ENCODE measurements at places on chromosomes 7 and 10.

DNA sequence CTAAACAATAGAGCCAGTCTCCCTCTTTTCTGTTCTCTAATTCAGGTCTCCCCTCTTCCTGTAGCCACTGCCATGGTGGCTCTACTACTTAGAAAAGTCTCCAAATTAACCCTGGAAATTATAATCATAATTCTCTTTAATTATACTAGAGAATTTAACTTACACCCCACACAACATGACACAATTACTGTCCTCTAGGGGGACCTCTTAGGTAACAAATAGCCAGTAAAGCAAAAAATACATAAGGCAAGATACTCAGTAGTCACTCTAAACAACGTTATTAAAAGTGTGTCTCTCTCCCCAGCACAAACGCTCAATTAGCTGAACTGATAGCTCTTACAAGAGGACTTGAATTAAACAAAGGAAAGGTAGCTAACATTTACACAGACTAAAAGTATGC, 44.3 kb upstream of the ZNF107 start:
- DNase-seq: no peak

DNA sequence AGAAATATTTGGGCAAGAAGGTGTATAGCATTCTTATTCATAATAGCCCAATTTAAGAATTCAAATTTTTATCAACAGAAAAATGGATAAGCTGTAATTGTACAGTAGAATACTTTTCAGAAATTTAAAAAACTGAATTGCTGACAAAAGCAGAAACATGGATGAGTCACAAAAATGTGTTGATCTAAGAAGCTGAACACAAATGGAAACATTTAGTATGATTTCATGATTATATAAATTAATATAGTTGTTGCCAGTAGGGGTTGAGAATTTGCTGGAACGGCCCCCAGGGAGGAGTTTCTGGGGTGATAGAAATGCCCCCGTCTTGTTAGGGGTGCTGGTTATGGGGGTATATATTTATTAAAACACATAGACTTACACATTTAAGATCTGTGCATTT, 179.1 kb downstream of the KLF6 start:
- no peak for DNase-seq

DNA sequence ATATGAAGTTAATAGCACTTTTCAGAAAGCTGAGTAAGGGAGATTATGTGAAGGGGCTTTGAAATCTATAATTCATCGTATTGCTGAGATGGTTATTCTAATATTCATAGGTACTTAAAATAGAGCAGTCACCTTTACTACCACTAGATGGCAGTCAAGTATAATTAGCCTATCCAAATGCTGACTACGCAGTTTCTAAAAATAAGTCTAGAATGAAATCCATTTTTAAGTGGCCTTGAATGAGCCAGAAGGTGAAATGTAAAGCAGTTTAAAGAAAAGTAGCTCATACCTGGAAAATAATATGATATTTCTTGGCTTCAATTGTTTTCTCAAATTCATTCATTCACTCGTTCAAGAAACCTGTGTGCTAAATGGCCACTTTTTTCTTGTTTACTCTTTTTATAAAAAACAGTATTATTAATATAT, 1277.1 kb downstream of the GATA3 start:
- peak; percentile 54 for DNase-seq

GRCh38 chr10:13693783-13694700, 107.3 kb downstream of the PRPF18 start:
- DNase-seq: no peak

DNA sequence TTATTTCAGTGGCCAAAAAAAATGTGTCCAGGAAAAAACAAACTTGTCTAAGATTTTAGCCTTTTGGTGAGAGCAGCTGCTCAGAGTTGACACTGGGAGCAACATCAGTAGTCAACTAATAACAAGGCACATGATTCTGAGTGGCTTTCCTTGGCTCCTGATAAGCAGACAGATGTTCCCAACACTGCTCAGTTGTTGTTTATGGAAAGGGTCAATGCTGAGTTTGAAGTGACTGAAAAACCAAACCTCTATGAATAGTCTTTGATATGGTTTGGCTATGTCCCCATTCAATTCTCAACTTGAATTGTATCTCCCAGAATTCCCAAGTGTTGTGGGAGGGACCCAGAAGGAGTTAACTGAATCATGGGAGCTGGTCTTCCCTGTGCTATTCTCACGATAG, 12.3 kb downstream of the DYDC1 start:
- DNase-seq: no peak
